ENCODE measurements at places on chromosomes 3 and 15.

- no peak for DNase-seq
Measured at GRCh38 chr15:84668221-84668982, 10.4 kb upstream of the NMB start.

DNA sequence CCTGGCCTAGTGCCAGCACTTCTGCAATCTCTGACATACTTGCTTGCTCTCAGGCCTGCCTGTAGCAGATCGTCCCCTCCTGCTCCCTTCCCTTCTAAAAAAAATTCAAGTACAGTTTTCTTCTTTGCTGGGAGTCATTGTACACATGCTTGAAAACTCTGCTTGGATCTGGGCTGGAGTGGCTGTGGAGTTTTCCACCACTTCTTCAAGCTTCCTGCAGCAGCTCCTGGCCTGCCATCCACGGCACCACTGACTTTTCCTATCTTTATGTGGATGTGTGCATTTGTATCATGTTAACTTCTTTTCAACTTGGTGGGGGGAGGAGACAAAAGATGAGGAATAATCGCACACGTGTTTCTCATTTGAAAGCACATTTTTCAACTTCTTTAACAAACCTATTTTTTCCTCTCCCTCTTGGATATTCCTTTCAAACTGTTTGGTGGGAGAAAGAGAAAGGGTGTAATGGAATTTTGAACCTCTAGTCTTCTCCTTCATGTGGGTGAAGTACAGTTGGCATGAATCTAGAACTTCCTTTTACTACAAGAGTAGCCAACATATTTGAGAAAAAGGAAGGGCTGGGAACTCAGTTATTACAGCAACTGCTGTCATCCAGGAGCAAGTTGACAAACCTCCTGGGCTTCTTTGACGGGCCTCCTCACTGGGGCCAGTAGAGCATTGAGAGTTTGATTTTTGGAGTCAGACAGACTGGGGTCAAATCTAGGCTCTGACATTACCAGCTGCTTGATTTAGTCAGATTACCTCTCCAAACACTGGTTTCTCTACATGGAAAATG, 61.2 kb upstream of the LRTM1 start:
- DNase-seq, result no peak

GRCh38 chr15:73897441-73898261, 24.3 kb downstream of the TBC1D21 start:
- no peak for DNase-seq

DNA sequence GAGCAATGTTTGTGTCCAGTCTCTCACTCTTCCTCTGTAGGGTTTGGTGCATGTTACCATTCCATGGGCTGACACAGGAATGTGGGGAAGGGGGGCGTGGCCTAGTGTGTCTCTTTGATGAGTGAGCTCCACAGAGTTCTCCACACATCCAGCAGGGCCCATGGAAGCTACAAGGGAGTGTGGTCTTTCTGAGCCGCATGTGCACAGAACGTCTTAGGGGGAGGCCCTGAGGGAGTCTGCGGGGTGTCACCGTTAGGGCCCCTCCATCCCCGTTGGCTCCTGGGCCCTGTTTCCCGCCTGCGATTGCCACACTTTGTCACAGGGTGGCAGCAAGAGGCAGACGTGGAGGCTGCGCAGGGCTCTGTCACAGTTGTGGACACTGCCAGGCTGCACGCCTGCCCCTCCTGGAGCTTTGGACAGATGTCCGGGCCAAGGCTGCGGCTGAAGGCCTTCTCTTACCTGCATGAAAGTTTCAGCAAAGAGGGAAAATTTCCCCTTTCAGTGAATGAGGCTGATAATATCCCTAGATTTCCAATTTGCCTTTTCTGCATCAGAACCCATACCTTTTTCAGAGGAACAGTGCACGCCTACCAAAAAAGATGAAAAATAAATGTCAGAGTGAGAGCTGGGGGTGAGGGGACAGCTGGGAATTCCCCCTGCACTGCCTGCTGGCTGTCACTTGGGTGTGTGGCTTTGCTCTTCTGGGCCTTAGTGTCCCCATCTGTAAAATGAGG, 24.3 kb downstream of the CACNA2D3 start:
- no peak for DNase-seq

DNA sequence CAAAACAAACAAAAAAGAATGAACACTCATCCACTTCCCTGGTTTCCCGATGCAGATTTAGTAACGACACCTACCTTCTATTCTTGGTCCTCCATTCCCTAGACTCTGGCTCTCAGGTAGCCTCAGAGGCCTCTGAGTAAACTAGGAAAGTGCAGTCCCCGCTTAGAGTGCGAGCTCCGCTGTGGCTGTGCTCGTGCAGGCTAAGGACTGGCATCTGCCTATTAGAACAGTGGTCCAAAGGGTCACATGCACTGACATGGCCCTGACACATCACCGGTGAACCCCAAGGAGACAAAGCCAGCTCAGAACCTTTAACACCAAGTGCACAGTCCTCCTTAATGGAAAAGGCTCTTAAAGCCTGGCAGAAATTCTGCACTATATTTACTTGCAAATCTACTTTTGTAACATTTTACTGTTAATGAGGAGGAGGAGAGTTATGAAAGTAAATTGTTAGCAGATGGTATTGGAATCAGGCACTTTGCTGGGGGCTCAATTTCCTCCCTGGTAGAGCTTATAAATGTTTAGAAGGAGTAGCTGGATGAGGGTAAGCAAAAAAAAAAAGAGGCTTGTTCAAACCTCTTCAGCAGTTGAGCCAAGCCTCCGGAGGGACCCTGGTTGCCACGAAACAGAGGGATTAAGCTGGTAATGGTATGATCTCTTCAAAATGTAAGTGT, 31.1 kb downstream of the VGLL4 start:
- DNase-seq, result no peak

- peak; percentile 81 for DNase-seq
Measured at GRCh38 chr15:68303560-68304436, 26.3 kb downstream of the FEM1B start.

- DNase-seq, result no peak
Measured at GRCh38 chr15:37142371-37142770, 42.0 kb upstream of the MEIS2 start.

DNA sequence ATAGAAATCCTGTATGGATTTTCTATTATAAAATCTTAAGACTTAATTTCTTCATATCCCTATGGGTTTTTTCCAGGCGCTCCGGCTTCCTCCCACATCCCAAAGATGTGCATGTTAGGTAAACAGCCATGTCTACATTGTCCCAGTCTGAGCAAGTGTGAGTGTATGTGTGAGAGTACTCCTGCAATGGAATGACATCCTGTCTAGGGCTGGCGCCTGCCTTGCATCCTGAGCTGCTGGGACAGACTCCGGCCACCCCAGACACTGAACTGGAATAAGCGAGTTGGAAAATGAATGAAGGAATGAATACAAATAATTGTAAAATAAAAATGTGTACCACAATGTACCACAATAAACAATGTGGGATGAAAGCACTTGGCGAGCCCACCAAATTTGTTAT, 69.2 kb downstream of the RFTN1 start:
- no peak for DNase-seq

DNA sequence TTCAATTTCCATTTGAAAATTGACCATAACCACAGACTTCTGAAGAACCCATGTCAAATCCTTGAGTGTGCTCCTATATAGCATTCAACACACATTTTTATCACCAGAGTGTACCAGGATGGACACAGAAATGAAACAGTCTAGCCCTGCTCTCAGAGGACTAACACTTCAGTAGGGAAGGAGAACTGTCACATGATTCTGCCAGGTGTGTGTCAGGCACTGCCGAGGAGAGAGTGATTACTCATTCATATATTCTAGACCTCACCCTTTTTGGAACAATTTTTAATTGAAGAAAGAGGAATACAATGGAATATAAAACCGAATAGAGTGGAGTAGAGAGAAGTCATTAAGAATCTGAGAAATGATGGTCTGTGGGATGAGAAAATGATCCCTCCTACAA, 125.8 kb downstream of the ERC2 start:
- DNase-seq, result no peak

- DNase-seq, result no peak
Measured at GRCh38 chr3:18559331-18559842, 134.2 kb upstream of the SATB1 start.
